ENCODE measurements at places on chromosomes 2 and 18. TPM values are rescaled to one million over a fixed set of nuclear protein-coding genes. Genes with fewer than 3 reads are reported as not detected.

DNA sequence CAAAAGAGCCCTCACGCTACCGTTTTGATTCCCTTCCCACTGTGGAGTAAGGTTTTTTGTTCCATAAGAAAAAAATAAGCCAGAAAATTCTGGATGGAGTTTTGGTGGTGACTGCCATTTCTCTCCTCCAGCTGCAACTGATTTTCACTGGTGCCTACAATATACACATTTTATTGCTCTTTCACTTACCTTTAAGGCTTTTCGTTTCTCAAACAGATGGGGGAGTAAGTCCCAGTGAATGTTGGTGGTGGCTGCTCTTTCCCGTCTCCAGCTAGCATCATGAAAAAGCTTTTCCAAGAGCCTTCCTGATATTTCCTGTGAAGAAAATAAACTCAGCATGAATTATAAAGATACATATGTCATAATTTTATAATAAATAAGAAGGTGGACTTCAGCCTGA, 932.5 kb upstream of the PIK3C3 start:
- no peak for DNase-seq
- no peak overlapping the region for H3K27ac ChIP-seq
- no peaks in the 10 kb centered on the region for H3K27me3 ChIP-seq
- no peak overlapping the region for H3K4me3 ChIP-seq
- no peaks in the 10 kb centered on the region for H3K36me3 ChIP-seq

- peak; percentile 85 for DNase-seq
- H3K4me1 ChIP-seq = peaks cover 33% of the 10 kb centered on the region
- H3K27me3 ChIP-seq = no peaks in the 10 kb centered on the region
Measured at GRCh38 chr2:200077838-200078237, 122.5 kb downstream of the MAIP1 start.

DNA sequence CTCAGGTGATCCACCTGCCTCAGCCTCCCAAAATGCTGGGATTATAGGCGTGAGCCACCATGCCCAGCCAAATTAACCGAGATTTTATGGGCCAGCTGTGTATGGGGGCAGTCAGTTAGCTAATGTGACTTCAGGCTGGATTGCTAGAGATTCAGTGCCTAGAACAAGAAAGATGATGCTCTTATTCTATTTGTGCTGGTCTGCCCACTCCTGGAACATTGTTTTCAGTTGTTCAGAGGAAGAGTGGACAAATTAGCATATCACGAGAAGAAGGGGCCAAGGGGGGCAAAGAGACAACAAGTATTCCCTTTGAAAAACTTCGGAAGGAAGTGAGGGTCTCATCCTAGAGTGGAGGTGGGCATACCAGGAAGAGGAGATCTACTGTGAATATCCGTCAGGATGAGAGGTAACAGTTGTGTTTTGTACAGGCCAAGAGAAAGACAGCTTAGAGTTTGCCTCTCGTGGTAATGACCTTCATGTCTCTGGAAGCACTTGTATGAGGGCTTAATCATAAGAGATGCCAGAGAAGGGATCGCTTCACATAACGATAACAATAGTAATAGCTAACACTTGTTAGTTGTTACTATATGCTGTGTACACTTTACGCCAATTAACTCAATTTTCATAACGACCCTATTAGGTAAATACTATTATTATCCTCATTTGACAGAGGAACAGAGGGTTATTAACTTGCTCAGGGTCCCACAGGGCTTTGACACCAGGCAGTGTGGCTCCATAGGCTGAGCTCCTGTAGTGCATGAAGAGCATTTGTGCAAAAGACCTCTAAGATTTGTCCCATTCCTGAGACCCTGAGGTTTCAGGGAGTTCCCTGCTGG, 138.3 kb downstream of the DDX1 start:
- no peak overlapping the region for H3K4me3 ChIP-seq
- H3K27ac ChIP-seq = no peak overlapping the region
- DNase-seq = no peak
- H3K4me1 ChIP-seq = peaks cover 12% of the 10 kb centered on the region
- no peaks in the 10 kb centered on the region for H3K36me3 ChIP-seq

DNA sequence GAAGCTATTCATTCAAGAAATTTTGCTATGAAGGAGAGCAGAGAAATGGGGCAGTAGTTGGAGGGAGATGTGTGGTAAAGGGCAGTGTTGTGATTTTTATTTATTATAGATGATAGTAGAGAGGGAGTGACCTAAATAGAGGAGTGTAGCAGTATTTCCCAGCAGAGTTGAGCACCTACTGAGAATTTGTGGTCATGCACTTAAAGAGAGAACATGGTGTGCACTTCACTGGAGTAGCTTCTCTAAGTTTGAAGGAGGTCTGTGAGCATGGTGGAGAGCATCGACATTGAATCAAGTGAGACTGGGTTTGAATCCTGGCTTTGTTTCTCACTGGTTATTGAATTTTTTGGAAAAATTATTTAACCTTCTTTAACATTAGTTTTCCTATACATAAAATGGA, 129.2 kb downstream of the AQP4 start:
- no peaks in the 10 kb centered on the region for H3K36me3 ChIP-seq
- H3K4me1 ChIP-seq = peaks cover 7% of the 10 kb centered on the region
- H3K27ac ChIP-seq = no peak overlapping the region
- H3K4me3 ChIP-seq = no peak overlapping the region
- no peak for DNase-seq
- H3K27me3 ChIP-seq = no peaks in the 10 kb centered on the region

DNA sequence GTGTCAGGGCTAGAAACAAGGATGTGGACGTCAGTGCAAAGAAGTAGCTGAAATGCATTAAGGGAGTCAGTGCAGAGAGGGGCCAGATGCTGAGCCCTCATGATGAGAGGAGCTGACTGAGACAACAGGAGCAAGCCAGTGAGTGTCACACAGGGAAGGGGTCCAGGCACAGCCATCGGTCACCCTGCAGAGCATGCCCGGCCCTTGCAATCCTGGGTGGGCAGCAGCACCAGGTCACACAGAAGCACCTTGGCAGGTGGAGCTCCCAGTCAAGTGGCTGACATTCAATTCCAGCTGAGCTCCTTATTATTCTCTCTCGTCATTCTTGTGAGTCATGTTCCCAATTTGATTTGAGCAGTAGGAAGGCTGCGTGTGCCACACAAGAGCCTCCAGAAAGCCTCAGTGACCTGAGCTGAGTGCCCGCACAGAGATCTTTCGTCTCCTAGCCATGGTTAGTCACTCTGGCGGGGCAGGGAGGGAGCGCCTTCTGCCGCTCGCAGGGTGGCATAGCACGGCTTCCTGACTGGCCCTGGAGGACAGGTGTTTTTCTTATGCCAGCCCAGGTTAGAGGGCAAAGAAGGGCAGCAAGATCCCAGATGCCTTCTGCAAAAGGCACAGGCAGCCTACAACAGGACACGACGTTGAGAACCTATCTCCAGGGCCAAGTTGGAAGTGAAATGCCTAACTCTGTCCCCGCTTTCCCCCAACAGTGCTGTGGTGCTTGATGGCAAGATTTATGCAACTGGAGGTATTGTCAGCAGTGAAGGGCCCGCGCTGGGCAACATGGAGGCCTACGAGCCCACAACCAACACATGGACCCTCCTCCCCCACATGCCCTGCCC, 220.9 kb downstream of the ATAD2B start:
- H3K36me3 ChIP-seq = no peaks in the 10 kb centered on the region
- H3K27me3 ChIP-seq = no peaks in the 10 kb centered on the region
- DNase-seq = no peak
- no peaks in the 10 kb centered on the region for H3K4me1 ChIP-seq

DNA sequence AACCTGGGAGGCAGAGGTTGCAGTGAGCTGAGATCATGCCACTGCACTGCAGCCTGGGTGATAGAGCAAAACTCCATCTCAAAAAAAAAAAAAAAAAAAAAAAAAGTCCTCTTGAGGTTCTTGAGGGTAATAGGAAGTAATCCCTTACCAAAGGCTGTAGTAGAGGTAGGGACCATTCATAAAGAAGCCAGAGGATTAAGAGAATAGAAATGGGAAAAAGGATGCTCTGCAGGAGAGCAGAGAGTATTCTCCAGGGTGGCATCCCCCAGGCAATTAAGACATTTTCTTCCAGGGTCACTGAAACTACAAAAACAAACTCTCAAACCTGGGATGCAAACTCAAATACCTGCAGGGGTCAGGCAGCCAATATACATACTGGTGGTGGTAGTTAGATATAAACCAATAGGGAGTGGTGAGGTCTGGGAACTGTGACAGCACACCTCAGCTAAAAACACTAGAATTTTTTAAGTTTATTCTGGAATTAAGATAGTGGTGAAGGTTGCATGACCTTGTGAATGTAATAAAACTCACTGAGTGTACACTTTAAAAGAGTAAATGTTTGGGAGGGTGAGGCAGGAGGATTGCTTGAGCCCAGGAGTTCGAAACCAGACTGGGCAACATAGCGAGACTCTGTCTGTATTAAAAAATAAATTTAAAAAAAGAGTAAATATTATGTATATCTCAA, 24.7 kb downstream of the RAPH1 start:
- DNase-seq = no peak
- no peaks in the 10 kb centered on the region for H3K4me1 ChIP-seq
- no peaks in the 10 kb centered on the region for H3K27me3 ChIP-seq
- H3K4me3 ChIP-seq = no peak overlapping the region
- no peaks in the 10 kb centered on the region for H3K36me3 ChIP-seq

- DNase-seq = no peak
- no peaks in the 10 kb centered on the region for H3K36me3 ChIP-seq
- no peaks in the 10 kb centered on the region for H3K27me3 ChIP-seq
- peaks cover 6% of the 10 kb centered on the region for H3K4me1 ChIP-seq
- H3K27ac ChIP-seq = no peak overlapping the region
Measured at GRCh38 chr2:241837197-241837965, 21.3 kb downstream of the PDCD1 start.

DNA sequence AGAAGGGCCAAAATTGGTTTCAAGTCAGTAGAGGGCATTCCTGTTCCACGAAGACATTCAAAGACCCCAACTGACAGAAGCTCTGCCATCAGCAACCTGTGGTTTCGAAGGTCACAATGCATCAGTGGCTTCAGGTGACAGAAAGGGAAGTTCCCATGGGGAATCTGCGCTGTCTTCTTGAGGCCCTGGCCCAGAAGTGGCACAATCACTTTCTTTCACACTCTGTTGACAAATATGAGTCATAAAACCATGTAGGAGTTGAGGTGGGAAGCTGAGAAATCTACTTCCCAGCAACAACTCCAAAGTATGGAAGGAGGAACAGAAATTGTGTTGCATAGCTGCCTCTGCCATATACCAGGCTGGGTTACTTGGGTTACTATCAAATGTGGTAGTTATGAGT, 621.1 kb upstream of the FANCL start:
- no peaks in the 10 kb centered on the region for H3K4me1 ChIP-seq
- no peak overlapping the region for H3K27ac ChIP-seq
- no peaks in the 10 kb centered on the region for H3K36me3 ChIP-seq
- no peak for DNase-seq
- H3K27me3 ChIP-seq = peaks cover 26% of the 10 kb centered on the region

GRCh38 chr2:144548532-144549191, 28.7 kb upstream of the ZEB2 start:
- no peaks in the 10 kb centered on the region for H3K36me3 ChIP-seq
- peaks cover 11% of the 10 kb centered on the region for H3K4me1 ChIP-seq
- no peaks in the 10 kb centered on the region for H3K27me3 ChIP-seq
- DNase-seq = no peak
- H3K4me3 ChIP-seq = no peak overlapping the region

- H3K27ac ChIP-seq = no peak overlapping the region
- no peaks in the 10 kb centered on the region for H3K27me3 ChIP-seq
- H3K36me3 ChIP-seq = no peaks in the 10 kb centered on the region
Measured at GRCh38 chr2:69955029-69955428, 6.4 kb downstream of the ASPRV1 start.

- no peaks in the 10 kb centered on the region for H3K4me1 ChIP-seq
- H3K4me3 ChIP-seq = no peak overlapping the region
- H3K27me3 ChIP-seq = peaks cover 37% of the 10 kb centered on the region
Measured at GRCh38 chr2:13103778-13104493, 387.2 kb downstream of the TRIB2 start.

- no peak for DNase-seq
- no peak overlapping the region for H3K4me3 ChIP-seq
- no peaks in the 10 kb centered on the region for H3K4me1 ChIP-seq
- H3K27me3 ChIP-seq = no peaks in the 10 kb centered on the region
- H3K27ac ChIP-seq = no peak overlapping the region
- H3K36me3 ChIP-seq = no peaks in the 10 kb centered on the region
Measured at GRCh38 chr2:18643326-18644114, 54.2 kb upstream of the NT5C1B start.

DNA sequence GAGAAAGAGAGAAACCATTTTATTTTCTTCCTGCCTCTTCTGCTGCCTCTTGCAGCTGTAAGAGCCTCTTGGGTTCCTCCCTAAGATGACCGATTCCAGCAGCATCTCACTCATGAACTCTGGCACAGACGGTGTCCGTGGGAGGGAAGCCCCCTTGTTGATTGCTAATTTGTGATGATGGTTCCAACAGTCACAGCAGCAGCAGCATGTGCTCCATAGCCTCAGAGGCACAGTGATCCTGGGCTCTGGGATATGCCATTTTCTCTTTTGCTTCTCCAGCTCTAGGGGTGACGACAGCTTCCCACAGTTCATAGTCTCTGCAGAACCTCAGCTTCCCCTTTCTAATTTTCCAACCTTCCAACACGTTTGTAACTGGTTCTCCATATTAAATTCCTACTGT, 324.2 kb upstream of the HS6ST1 start:
- no peak overlapping the region for H3K4me3 ChIP-seq
- no peak overlapping the region for H3K27ac ChIP-seq
- no peak for DNase-seq
- H3K36me3 ChIP-seq = no peaks in the 10 kb centered on the region
- H3K27me3 ChIP-seq = peaks cover 66% of the 10 kb centered on the region
- H3K4me1 ChIP-seq = no peaks in the 10 kb centered on the region

- no peak overlapping the region for H3K4me3 ChIP-seq
- H3K36me3 ChIP-seq = no peaks in the 10 kb centered on the region
- DNase-seq = peak; percentile 53
- H3K27ac ChIP-seq = no peak overlapping the region
Measured at GRCh38 chr2:145546091-145546490, 1026.2 kb upstream of the ZEB2 start.

DNA sequence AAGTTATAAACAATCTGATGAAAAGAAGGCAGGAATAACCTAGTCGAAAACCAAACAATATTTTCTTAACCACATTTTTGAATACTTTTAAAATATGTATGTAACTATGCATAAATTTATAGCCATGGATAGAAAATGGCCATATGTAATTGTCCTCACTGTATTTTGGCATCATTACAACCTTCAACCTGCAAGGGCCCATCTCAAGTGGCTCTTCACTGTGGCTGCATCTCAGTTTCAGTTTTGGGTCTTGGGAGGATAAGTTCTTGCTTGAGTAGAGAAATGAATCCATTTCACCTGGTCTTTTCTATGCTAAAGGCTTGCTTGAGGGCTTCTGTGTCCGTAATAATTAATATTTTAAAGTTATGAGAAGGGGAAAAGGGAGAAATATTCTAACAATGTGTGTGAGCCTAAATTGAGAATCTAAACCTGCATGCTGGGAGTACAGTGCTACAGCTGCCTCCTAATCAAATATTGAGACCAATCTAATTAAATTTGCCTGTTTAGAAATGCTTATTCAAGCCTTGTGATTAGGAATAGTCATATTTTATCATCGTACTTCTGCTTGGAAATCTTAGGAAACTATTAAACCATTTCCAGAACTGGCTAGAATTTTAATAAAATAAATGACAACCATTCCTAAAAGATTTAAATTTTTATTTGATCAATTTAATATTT, 92.5 kb downstream of the EML4 start:
- H3K4me3 ChIP-seq = no peak overlapping the region
- no peaks in the 10 kb centered on the region for H3K4me1 ChIP-seq
- no peaks in the 10 kb centered on the region for H3K27me3 ChIP-seq
- H3K27ac ChIP-seq = no peak overlapping the region

The DSC3 gene
- total RNA-seq = 11.1 TPM

The ARL6IP6 gene
- 19.0 TPM for total RNA-seq

The MAL gene
- 1.6 TPM for total RNA-seq

The FSHR gene
- not detected for total RNA-seq

Data from PC-3 (cell line).